H1 (cell line): ENCODE measurements at places on chromosomes 7 and 10. TPM values are rescaled to one million over a fixed set of nuclear protein-coding genes. Genes with fewer than 3 reads are reported as not detected.

- DNase-seq = no peak
These were observed 205.6 kb downstream of the DYNC1I1 start for GRCh38 chr7:95977994-95978393.

DNA sequence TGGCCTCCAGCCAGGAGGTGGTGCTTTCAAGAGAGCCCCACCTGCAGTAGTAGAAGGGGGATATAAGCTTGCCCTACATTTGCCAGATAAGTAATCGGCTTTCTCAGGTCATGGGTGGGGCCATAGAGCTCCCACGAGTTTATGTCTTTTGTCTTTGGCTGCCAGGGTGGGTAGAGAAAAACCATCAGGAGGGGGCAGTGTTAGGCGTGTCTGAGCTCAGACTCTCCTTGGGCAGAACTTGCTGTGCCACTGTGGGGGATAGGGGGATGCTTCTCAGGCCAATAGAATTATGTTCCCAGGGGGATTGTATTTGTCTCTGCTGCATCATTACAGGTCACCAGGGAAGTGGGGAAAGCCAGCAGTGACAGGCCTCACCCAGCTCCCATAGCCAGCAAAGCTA, 12.3 kb upstream of the MRPS33 start:
- no peak for DNase-seq

GRCh38 chr10:18214691-18215563, 74.7 kb downstream of the CACNB2 start:
- peak; percentile 59 for DNase-seq

DNA sequence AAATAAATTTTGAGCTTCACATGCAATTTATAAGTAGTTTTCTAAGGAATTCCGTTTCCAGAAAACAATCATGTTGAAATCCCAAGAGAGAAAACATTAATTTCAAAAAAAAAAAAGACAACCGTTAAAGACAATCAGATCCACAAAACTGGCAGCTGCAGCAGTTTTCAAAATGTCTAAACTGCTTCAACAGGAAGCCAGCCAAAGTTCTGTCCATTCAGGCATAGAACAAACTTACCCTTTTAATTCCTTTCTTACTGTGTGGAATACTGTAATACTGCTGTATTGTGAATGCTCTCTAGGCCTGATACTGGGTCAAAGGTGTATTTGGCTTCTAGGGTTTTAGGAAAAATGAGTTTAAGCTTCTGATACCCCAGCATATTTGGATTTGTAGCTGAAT, 31.6 kb downstream of the HOXA1 start:
- no peak for DNase-seq

GRCh38 chr7:155343661-155344121, 46.0 kb downstream of the INSIG1 start:
- no peak for DNase-seq

Gene CCDC126
- 4.2 and 5.3 TPM in 2 replicates for total RNA-seq
